ENCODE measurements at places on chromosomes 7 and 10. TPM values are rescaled to one million over a fixed set of nuclear protein-coding genes. Genes with fewer than 3 reads are reported as not detected.

DNA sequence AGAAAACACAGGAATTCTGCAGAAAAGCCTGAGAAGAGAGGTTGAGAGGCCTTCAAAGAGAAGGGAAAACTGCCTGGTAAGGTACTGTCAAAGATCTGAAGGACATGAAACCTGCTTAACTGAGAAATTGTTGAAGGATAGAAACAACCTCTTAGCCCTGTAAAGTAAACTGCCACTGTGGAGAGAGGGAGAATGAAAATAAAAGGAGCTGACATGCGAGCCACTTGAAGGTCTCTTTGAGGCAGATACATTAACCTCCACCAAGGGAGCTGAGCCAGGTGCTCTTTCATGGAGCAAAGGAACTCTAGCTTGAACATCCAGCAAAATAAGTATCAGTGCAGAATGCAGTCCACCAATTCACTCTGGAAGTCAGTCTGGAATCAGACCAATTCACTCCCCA is 108.8 kb upstream of the FEZF1 start:
- DNase-seq, result no peak

DNA sequence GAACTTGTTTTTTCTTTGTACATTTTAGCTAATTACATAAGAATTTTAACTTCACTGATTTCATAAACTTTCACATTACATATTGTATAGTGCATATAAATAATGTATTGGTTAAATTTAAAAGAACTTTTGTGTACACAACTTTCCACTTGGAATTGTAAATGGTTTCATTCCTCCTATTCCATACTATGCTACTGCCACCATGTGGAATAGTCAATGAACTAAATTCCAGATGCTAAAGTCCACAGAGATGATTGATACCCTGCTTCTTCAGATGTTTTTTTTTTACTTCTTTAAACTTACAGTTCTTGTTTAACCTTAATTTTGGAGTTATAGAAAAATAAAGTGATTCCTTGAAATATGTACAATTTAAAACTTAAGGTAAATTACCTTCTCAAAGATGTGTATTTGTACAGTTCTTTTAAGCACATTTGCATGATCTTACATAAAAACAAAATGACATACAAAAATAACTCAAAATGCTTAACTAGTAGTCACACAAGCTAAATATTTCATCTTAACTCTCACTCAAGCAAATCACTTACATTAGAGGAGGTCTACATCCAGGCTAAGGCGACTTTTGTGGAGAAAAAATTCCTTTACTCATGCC is 247.6 kb upstream of the HGF start:
- peak; percentile 28 for DNase-seq

- no peak for DNase-seq
Measured at GRCh38 chr7:150388306-150388705, 9.2 kb downstream of the ZNF775 start.

DNA sequence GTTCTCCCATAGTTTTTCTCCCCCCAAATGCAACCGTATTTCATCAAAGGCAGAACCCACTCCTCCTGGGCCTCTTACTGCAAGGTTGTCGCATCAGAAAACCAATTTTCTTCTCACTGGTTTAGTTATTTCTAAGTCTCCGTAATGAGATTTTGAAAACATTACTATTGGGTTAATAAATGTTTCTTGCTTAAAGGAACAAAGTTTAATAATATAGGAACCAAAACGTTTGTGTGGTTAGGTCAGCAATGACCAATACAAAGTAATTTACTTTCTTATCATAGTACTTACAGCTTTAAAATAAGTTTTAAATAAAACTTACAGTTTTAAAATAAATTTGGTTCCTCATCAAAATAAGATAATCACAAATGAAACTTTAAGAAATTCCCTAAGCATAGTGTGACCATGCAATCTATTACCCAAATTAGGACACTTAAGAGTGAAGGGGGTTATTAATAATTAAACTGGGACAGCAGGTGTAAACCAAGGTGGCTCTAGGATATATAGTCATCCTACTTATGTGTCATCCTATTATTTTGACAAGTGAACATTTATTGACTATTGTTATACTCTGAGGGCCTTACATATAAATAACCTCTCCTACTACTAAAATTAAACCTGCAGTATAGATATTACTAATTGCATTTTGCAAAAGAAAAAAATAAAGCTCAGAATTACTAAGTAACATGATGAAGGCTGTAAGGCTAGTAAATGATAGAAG is 415.4 kb upstream of the LRRN3 start:
- no peak for DNase-seq

DNA sequence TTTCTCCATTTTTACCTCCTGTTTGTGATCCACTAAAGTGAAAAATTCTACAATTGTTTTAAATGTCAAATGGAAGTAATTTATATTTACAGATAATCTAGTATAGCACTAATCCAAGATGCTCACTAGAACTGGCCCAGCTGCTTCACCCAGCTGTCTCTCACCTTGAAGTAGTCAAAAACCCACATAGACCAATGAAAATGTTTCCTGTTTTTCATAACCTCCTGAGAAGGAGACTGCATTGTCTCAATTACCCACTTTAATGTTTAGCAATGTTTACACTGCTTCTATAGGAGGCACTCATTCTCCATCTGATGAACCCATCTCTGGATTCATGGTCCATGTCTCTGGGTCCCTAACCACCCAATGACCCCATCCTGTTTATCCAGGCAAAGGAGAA is 56.1 kb upstream of the ADO start:
- no peak for DNase-seq

HOXA9 gene
- total RNA-seq, result 6.9 TPM

TCAF2 gene
- total RNA-seq, result 0.70 TPM

- DNase-seq, result no peak
Measured at GRCh38 chr10:86221442-86222335, 144.9 kb downstream of the GRID1 start.

DNA sequence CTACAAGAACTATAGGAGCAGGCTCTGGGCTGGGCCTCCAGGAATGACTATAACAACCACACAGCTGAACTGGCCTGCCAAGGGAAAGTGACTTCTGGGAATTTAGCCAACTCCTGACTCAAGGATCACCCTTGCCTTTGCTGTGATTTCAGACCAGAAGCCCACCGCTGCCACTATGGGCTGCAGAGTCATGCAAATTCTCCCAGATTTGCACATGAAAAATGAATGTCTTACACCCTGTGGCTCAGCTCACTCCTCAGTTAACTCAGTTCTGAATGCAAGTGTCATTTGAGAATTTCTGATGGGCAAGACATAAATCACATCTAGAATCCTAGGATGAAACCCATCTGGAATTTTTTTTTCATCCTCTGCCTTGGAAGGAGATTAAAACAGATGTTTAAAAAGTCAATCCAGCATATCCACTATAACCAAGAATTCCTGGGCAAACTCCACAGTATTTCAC is 186.5 kb upstream of the BET1 start:
- peak; percentile 82 for DNase-seq

GRCh38 chr7:22858640-22859561 is 36.3 kb upstream of the TOMM7 start:
- peak; percentile 90 for DNase-seq

IDI2 gene
- not detected for total RNA-seq

DNA sequence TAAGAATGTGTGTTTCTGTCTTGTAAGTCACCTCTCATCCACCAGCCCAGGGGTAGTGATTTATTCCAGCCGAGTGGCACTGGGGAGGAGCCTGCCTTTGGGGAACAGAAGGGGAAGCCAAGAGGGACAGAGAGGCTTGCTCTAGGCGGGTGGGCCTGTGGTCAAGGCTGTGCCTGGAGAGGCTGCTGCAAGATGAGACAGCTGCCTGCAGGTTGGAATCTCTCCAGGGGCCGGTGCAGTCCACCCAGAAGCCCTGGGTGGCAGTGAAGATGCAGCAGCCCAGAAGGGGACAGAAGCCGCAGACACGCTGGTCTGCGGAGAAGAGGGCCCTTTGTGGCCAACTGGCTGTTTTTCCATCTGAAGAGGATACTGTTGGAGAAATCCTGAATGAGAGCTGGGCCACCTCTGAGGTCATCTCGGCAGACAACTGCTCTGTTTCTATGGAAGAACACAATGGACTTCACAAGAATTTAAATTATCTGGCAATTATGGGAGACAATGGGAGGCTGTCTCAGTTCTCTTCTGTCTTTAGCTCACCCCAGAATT is 175.7 kb downstream of the GFRA1 start:
- no peak for DNase-seq

DNA sequence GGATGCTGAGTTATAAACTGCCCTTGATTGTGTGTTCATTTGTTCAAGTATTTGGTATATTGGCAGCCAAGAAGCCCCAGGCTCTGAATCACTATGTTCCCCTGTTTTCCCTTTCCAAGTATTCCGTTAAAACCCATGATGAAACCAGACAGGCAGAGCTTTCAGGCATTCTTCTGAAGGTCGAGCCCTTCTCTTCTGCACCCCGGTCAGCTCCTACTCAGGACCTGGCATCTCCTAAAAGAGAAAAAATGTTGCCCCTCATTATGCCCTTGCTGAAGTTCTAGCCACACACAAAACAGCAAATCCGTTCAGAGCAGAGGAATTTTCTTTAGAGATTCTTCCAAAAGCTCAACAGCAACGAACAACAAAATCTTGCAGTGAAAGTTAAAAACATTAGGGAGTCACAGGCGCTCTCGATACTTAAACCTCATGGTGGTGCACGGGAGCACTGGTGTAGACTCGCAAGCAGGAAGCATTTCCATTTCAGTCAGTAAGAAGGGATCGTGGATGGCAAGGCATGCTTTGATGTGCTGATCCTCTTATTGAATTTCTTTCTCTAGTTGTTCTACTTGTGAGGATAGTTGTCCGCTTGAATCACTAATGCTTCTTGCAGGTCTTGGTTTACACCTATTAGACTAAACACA is 264.9 kb downstream of the SKIDA1 start:
- DNase-seq, result no peak

DNA sequence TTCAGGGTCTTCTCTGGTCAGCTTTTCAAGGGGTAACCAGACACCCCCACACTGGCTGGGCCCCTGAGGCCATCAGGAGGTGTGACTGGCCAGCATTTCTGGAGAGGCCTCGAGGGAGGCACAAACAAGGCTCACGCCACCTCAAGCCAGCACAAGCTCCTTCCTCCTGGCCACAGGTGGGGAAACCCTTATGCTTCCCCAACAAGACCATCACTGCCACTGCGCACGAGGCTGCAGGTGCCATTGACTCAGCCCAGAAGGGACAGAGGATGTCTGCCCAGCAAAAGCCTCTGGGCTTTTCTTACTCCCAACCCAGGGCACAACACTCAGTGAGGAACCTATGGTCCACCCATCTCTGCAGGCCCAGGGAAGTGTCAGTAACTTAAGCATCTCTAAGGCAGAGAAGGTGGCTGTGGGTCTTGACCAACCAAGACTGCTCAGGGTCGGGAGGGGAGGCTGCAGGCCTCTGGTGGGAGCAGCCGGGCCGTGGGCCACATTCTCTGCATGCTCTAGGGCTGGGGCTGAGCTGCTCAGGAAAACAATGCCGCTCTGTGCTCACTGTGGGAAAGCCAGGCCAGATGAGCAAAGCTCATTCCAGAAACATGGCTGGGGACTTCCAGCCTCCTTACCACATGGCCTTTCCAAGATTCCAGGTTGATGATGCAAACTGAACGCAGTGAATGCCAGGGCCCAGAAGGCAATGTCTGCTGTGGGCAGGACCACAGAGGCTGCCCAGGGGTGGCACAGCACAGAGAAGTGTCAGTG is 24.2 kb upstream of the RASSF4 start:
- peak; percentile 36 for DNase-seq

DNA sequence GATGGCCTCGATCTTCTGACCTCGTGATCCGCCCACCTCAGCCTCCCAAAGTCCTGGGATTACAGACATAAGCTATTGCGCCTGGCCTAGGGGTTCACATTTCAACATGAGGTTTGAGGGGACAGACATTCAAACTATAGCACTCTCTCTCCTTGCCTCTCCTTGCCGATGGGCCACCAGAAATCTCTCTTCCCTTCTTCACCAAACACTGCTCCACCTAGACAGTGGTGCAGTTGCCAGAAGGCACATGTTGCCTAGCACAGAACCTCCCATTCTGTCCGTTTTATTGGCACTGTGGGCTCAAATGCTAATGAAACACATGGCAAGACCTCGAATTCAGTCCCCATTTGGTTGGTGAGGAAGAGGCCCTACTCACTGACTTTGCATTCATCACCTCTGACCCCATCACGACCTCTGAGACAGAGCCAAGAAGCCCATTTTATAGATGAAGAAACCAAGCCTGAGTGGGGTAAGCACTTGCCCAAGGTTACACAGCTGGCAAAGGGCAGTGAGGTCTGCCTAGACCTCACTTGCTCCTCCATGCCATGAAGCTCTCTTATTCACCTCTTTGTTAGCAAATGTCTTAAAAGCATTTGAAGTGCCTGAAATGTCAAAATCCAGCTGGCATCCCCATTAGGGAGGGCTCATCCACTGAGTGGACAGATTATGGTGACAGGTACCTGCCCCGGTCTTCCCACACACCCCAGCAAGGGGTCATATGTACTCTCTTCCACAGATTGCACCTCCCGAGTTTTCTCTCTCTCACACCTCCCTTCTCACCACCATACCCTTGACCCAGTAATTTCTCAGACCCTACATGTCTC is 34.0 kb downstream of the GPRIN2 start:
- no peak for DNase-seq

DNA sequence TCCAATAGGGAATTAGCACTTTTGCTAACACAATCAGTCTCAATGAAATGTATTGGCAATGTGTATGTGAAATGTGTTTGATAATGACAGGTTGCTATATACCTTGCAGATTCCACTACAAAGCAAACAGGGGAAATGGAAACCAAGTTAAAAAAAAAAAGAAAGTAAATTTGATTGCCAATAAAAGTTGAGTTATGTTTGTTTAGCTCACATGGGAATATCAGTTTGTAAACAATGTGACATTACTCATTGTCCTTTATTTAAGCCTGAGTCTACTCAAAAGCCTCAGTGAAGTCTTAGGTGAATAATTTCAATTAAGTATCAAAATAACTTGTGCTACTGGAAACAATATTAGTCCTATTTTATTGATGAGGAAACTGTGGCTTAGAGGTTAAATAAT is 285.2 kb downstream of the CACNA2D1 start:
- DNase-seq, result no peak

Data from MCF 10A (cell line).